NCI-H510A treated with DMSO at 0.1 percent for 48 hours (cell line): ENCODE measurements at places on chromosomes 3 and 15.

DNA sequence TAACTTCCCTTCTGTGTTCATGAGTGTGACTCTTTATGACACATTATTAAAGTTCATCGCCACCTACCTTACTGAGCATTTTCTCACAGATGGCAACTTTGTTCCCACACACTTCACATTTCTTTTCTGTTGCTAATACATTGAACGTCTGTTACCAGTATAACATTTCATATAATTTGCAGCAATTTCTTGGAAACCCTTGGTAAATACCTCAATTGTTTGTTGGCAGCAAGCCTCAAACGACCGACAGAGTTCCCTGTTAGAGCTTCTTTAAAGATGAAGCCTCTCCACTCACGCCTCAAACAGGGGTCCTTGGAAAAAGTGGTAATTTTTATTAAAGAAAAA lies 3.2 kb upstream of the CHSY1 start:
- no peak for DNase-seq

GRCh38 chr15:58332676-58333400 lies 99.0 kb upstream of the LIPC start:
- DNase-seq = peak; percentile 26

DNA sequence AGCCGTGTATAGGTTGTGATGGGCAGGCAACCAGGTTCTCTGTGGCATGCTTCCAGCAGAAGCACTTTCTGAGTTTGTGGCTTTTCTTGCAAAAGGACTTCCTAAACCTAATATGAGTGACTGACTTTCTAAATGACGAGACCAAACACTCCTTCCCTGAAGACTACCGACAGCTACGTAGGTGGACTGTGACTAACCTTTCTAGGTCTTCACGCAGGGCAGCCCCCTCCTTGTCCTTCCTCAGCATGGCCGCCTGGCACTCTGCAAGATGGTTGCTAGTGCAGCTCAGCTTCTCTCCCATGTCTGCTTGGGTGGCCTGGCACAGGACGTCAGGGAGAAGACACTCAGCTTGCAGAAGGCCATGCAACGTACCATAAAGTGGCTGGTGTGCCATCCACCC lies 20.9 kb downstream of the CXCR6 start:
- DNase-seq = no peak

DNA sequence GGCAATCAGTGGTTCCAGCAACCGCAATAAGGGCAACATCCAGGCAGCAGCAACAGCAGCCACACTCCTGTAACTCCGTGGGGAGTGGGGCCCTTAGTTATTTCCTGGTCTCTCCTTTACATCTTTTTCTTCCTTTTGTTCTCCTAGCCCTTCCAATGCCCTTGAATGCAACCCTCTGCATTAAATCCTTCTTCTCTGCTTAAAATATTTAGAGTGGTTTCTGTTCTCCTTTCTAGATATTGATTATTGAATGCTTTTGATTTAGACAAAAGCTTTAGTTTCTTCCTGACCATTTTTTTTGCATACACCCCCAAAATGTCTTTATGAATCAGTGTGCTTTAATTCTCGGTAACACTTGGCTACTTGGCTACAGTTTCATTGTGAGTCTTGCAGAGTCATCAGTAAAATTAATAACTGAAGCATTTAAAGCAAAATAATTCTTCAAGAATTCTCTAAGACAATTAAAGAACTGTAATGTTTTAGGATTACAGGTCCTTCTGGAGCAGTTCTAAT lies 586.1 kb downstream of the MECOM start:
- no peak for DNase-seq

- no peak for DNase-seq
Observed at GRCh38 chr3:42589382-42590109, 1.1 kb upstream of the SS18L2 start.

GRCh38 chr3:164451072-164451910 lies 627.0 kb downstream of the SI start:
- no peak for DNase-seq

DNA sequence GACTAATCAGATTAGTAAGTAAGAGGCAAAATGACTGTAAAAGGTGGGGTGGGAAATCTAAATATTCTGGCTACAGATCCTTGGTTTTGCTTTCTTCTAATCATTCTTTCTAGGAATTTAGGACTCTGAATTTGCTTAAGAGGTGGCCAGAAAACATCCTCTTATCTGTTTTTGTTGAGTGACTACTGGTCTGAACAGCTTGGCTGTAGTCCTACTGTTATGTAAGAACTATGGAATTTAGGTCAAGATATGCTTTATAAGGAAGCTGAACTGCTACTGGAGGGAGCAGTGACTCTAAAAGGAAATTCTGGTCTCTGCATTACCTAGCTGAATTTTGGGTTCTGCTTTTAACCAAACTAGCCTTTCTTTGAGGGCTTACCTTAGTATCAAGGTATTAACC lies 33.5 kb upstream of the CSPG5 start:
- DNase-seq = no peak

- no peak for DNase-seq
Observed at GRCh38 chr3:14425581-14426304, 23.3 kb downstream of the SLC6A6 start.

GRCh38 chr3:11431319-11431718 lies 159.1 kb downstream of the ATG7 start:
- no peak for DNase-seq

DNA sequence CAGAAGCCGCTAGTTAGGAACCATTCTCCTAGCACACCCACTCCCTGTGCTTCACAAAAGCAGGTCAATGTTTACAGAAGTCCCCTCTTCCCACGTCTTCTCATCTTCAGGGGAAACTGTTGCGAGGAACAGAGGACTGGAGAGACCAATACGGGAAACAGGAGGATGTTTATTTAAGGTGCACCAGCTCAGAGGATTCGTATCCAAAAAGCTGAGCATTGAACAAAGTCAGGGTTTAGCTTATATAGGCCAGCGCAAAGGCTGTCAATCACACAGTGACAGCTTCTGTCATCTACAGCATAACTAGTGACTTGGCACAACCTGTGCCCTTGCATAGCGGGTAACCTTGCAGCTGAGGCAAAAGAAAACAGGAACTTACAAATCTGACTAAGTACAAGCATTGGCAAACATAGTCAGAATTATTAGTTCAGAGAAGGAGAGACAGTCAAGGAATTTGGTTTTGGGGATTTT lies 61.3 kb downstream of the ZDHHC19 start:
- DNase-seq = no peak

DNA sequence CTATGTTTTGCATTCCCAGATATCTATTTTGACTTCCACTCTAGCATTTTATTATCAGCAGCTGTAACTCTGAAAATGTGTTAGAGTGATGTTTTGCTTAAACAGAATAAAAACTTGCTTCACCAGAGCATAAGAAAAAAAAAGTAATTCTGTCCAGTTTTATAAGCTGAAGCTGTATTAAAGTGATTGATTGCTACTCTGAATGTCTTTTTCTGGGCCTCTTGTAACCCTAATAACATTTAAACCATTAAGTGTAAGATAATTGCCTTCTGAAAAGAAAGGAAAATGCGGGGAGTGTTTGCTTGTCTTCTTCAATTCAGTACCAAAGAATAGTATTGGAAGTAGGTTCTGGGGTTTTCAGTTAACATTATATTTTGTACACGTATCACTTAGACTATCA lies 57.9 kb upstream of the UBE2E1 start:
- no peak for DNase-seq

GRCh38 chr3:123194552-123194951 lies 7.2 kb upstream of the SEC22A start:
- no peak for DNase-seq

DNA sequence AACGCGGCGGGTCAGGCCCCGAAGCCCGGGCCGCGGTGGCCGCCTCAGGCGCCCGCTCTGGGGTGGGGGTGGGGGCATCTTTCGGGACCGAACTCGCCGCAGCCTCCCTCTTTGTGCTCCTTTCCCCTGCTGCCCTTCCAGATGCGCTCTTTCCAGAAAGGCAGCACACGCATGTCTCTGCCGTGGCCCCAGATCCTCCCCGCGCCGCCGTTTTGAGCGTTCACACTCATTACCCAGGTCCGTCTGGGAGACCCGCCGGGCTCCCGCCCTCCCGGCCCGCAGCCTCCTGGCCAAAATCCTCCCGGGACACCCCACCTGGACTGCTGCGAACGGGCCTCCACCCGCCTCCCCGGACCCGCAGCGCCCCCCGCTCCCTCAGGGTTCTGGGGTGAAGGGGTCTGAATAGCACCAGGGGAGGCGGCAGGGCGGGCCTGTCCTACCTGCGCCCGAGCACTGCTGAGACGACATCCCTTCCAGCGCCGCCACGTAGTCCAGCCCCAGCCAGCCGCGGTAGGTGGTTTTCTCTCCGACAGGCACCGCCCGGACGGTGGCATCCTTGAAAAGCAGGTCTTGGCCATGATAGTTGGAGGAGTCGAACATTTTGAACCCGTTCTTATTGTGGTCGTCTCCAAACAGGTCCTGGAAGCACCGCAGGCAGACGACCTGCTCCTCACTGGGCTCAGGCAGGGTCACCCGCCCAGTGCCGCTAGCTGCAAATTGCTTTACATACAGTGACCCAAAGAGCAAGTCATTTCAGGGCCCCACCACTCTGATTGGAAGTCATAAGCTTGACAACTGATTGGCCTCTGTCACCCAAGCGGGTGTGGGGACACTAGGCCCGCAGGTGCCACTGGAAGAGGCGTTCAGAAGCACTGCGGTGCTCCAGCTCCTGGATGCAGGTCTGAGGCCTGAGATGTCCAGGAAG lies 25.9 kb downstream of the MELTF start:
- peak; percentile 85 for DNase-seq

DNA sequence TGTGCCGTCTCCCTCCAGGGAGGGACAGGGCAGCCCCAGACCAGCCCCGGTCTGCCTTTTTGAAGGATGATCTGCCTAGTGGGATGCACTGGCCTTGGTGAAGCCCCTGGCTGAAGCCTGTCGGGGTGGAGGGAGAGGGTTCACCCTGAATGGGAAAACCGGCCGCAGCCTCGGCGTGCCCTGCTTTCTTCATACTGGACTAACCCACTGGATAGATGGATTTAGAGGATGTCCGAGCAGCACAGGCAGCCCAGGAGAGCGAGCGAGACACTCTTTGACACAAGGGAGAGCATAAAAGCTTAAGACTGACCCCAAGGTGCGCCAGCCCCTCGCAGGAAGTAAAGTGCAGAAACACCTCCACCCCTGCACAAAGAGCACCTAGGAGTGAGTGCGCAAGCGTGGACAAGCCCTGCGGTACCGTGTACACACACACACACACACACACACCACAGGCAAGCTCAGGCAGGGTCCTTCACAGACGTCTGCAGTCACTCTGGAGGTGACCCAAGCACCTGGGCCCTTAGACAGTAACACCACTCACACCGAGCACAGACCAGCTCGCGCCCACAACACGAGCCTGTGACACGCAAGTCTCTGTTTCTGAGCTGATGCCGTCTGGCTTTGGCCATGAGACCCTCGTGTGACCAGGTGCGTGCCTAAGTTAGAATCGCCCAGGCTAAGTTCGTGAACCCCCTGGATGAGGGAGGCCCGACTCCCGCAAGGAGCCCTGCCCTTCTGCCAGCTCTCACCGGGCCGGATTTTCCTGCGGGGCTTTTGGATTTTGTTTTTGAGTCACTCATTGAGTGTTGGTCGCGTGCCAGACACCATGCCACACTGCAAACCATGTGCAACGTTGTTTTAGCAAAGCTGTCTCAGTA lies 11.3 kb downstream of the SEMA4B start:
- DNase-seq = no peak
